ENCODE measurements at places on chromosomes 4 and X.

DNA sequence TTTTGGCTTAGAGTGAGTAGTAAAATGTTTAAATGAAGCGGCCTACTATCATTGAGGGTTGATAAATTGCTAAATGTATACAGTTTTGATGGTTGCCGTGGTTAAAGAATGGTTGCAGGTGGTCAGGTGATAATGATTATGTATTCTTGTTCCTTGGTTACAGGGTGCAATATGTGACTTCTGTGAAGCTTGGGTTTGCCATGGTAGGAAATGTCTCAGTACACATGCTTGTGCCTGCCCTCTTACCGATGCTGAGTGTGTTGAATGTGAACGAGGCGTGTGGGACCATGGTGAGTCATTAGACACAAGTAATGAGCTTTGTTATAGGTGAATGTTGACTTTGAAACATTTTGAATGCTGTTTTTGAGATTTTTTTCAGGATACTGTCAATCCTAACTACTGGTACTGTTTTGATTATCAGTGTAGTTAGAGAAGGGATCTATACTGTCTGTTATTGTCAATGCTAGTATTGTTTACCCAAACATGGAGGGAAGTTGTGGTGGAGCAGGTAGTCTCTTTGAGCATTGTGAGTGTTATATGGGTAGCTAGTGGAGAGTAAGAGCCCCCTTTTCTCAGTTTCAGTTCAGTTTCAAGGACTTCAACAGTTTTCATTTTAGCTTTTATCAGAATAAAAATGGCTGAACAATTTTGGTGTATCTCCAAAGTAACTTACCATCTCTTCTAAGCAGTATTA lies 8.9 kb downstream of the ZNF330 start:
- DNase-seq: no peak

DNA sequence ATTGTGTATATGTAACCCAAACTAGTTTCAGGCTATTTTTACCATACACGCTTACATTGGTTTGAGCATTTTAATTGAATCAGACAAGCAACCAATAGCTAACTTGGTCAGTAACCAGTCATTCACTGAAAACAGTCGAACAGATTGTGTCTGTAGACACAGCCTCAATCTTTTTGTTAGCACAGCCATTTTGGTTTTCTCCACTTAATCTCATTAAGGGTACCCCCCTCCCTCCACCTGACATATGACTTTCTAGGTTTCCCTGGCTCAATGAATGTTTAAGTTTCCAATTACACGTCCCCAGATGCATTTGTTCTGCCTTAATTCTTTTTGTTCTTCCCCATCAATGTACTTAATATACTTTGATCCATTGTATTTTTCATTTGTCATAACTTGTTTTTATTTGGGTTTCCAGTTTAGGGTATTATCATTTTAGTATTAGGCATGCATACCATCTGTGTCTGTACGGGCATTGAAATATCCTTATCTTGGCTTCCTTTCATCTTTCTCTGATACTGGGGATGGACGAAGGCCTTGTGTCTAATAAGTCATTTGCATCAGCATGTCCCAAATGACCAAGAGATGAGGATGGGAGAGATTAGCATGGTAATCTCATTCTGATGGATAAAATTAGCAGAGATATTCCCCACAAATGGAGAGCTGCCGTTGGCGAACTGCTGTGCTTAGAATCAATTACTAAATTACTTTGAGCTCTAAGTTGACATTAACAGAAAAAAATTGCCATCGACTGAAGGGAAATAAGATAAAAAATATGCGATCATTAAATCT lies 35.9 kb upstream of the PHOX2B start:
- no peak for DNase-seq

- DNase-seq: no peak
Observed at GRCh38 chr4:89439533-89439932, 131.9 kb upstream of the GPRIN3 start.

DNA sequence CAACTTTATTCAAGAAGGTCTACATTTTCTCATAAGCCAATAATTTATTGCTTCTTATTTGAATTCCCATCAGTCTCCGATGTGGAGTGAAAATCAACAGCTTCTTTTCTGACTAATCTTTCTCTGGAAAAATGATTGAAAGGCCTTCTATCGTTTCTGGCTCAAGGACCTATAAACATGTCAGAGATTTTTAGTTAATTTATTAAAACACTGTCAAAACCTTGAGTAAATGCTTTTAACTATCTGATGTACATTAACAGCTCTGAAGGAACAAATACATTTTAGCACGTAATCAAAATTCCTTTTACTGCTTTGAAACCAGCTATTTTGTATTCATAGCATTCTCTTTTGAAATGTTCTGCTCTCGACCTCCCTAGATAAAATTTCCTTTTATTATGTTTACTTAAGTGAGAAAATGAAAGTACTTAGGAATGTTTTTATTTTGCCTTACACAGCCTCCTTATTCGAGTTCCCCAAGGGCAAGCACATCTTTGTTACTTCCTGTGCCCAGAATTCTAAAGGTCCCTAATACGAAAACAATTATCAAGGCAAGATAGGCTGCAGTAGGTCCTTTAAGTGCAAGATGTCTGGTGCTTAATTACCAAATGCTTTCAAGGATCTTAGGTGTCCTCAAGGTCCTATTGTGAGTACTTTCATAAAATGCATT lies 3.1 kb upstream of the ZFX start:
- DNase-seq: no peak

- DNase-seq: no peak
Observed at GRCh38 chrX:15985937-15986336, 131.3 kb upstream of the AP1S2 start.

DNA sequence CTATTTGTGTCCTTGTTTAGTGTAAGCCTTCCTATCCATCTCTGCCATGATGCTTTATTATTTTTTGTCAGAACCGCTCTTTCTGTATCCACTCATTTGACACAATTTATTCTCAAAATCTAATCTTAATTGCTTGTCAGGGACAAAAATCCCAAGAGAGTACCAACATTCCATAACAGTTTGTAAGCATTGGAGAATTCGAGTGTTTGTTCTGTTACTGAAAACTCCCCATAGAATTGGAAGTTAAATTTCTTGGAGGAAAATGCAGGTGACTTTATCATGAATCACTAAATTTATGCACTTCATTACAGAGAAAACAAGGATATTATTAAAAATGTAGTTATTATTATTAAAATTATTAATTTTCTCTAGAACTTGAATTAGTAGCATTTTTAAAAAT lies 1986.1 kb downstream of the ARAP2 start:
- DNase-seq: no peak

DNA sequence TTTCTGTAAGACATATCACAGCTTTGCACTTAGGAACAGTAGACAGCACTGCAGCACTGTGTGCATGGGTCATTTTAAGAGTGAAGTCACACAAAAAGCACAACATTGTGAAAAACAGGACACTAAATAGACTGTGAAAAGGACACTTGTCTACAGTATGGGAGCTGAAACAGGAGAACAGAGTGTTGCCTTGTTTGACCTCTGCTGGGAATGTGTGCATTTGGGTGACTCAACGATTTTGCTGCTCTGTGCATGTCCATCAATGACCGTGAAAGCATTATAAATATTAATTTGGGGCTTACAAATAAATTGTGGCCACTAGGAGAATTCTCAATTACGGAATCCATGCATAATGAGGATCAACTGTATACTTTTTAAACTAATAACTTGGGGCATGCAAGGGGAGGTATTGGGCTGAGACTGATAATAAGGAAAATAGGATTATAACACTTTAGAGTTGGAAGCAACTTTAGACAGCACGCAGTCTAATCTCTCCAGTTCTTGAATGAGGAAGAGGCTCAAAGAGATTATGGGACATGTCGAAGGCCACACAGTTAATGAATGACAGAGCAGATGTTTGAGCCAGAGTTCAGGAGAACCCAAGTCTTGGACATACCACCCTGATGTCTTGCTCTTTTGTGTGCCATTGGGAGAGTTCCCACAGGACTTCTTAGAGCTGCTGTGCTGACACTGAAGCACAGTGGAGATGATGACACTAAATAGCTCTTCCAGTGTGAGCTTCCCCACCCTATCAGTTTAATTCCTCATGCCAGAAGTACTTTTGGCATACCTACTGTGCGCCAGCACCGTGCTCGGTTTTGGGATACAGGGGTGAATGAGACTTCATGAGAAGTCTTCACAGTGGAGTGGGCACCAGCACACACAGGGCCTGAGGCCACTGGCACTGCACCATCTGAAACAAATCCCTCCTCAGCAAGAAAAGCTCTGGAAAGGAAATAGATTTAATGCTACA lies 79.3 kb downstream of the FRAS1 start:
- no peak for DNase-seq

DNA sequence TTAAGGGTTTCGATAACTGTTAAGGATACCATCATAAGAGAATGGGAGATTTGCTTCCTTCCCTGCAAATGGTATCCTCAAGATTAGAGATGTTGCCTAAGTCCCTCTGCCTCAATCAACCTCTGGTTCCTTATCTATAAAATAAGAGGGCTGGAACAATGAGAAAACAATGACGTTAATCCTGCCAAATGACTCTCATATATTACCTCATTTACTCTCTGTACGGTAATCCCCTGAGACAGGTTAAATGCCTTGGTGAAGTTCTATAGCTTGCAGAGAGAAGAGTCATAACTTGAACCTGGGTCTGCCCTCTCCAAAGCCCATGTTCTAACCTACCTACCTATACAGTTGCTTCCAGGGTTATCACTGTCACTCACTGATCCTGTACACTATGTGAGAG lies 100.2 kb upstream of the OTUD4 start:
- DNase-seq: no peak

DNA sequence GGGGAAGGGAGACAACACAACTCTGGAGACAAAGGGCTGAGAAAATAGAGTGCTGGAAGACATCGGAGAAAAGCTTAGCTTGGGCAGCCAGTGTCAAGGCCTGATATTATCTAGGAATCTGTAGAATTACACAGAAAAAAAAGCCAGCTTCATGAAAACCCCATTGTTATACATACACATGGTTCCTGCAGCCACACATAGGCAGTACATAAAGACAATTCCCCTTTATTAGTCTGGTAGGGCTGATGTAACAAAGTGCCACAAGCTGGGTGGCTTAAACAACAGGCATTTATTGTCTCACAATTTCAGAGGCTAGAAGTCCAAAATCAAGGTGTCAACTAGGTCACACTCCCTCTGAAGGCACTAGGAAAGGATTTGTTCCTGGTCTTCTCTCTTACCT lies 503.5 kb downstream of the MID1IP1 start:
- no peak for DNase-seq

GRCh38 chr4:6206771-6207290 lies 6.5 kb upstream of the JAKMIP1 start:
- no peak for DNase-seq

DNA sequence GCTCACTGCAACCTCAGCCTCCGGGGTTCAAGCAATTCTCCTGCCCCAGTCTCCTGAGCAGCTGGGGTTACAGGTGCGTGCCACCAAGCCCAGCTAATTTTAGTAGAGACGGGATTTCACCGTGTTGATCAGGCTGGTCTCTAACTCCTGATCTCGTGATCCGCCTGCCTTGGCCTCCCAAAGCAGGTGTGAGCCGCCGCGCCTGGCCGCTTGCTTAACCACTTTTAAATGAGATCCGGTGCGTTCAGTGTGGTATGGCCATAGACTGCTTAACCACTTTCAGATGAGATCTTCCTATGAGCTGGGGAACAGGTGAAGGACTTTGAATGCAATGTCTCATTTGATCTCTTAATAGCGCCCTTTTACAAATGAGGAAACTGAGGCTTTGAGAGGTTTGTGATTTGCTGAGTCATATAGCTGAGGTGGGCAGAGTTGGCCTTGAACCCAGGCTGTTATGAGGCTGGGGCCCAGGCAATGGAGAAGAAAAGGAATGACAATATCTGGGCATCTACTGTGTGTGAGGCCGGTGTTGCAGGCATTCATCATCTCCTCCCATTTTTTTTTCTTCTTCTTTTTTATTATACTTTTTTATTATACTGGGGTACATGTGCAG lies 41.9 kb upstream of the NSG1 start:
- no peak for DNase-seq

DNA sequence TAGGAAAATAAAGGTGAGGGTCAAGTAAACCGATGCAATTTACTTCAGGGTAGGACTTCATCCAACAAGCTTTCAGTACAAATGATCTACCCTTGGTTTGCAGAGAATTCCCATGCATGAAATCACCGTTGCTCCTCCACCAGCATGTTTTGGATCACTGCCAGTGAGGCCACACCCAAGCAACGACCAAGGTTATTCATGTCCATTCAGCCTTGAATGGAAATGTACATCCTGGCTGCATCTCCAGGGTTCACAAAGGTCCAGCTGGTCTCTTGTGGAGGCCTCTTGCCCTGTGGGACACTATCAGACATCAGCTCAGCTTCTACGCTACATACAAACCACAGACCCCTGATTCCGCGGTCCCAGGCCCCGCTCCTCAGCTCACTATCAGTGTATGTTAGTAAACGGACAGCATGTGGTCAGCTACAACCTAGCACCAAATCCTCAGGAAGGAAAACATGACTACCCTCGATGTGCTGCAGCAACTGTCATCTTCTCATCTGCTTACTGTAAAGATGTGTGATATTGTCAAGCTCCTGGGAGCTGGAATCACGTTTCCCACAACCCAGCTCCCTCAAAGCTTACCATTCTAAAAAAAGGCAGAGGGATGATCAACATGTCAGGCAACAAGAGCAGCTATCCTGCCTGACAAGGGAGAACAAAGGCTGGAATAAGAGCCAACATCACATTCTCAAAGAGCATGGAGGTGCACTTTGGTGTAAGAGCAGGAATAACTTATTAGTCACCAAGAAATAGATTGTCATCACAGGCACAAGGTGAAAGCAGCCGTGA lies 4.9 kb downstream of the LYAR start:
- DNase-seq: no peak

DNA sequence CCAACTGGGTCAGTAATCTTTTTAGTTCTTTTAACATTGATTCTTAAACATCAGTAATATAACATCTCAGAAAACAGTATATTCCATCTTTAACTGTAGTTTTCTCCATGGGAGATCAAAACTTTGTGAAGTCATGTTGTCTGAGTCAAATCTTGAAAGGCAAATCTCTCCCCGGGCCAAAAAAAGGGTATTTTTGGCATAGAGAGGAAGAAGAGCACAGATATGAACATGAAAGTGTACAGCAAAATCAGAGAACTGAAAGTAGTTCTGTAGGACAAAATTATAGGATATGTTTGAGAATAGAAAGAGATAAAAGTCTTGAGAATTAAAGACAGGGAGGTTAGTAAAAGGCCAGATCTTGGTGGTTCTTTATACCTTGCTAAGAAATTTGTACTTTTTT lies 176.4 kb upstream of the GYPA start:
- DNase-seq: no peak
